Stimulated activated CD4-positive, alpha-beta T cell treated with anti-CD3 and anti-CD28 coated beads, Interleukin-15, amount 100 ng/mL, for 48 hours (primary cell): ENCODE measurements at places on chromosomes 7 and 10.

DNA sequence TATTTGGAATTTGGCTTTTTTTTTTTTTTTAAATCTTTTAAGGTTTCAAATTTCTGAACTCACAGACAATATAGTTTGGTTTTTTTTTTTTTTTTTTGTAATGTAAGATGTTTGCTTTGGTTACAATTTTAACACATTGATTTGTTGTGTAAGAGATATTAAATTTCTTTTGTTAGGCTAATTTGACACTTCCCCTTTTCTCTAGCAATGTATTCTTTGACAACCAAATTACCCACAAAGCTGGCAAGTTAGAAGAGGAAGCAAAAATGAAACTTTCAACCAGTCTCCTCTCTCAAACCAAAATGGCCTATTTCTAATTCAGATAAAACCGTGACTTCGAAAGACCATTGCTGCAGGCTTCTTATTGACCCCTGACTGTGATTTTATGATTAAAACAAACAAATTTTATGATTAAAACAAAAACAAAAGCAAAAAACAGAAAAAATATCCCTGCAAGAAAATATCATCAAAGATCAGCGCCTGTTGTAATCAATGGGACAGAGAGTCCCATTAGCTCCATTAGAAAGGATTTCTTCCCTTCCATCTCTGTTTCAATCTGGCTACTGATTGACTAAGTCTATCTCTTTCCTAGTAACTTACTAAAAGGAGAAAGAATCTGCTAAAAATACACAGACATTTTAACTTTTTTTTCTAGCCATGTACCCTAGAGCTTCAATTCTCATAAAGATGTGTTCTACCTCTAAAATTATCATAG lies 489.2 kb downstream of the MDFIC start:
- no peak for DNase-seq

GRCh38 chr10:43953672-43954071 lies 305.0 kb upstream of the ZNF32 start:
- DNase-seq: no peak

DNA sequence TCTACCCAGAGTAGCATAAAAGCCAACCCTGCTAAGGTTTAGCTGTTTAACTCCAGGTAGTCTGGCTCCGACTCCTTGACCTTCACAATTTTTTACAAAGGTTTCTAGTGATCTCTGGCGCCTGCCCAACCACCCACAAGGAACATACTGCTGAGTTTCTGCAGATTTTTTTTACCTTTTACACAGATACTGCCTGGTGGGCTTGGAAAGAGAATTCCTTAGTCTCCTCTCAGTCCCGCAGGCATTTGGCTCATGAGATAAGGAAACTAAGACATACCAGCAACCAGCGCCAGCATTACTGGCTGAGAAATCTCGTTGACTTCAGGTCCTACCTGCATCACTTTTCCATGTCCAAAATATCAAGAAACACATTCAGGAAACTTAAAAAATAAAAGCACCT lies 51.1 kb upstream of the LYZL1 start:
- no peak for DNase-seq

DNA sequence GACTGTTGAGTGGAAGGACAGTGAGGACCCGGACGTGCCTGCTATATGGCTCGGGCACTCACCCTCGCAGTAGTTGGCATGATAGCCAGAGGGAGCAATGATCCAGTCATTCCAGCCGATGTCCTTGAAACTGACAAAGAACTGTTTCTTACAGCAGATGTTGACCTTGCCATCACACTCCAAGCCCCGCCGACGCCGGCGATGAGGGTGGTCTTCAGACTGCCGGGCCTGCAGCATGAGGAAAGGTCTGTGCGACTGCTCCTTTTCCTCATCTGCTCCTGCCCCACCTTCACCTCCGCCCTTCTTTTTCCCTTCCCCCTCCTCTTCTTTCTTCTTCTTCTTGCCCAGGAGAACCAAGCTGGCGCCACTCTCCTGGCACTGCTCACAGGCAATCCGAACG lies 13.1 kb downstream of the INHBA start:
- no peak for DNase-seq

DNA sequence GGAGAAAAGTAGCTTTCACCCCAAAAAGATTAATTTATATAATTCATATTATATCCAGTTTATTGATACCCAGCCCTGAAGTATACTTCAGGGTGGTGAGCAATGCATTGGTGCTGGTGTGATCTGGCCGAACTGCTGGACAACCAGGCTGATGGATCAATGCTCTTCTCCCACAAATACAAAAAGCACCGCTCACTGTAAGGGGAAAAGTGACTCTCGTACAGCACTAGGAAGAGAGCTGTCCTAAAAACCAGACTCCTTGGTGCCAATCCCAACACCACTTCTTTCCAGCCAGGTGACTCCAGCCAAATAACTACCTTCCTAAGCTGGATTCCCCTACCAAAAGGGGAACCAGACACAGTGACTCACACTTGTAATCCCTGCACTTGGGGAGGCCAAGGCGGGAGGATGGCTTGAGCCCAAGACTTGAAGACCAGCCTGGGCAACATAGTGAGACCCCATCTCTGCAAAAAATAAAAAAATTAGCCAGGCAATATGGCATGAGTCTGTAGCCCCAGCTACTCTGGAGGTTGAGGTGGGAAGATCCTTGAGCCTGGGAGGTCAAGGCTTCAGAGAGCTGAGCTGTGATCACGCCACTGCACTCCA lies 13.1 kb upstream of the TNPO3 start:
- no peak for DNase-seq

- DNase-seq: no peak
Observed at GRCh38 chr7:37269711-37270508, 178.8 kb downstream of the ELMO1 start.

- no peak for DNase-seq
Observed at GRCh38 chr10:3065622-3066021, 1.7 kb upstream of the PFKP start.

GRCh38 chr7:74324531-74325209 lies 35.5 kb downstream of the CLIP2 start:
- no peak for DNase-seq

DNA sequence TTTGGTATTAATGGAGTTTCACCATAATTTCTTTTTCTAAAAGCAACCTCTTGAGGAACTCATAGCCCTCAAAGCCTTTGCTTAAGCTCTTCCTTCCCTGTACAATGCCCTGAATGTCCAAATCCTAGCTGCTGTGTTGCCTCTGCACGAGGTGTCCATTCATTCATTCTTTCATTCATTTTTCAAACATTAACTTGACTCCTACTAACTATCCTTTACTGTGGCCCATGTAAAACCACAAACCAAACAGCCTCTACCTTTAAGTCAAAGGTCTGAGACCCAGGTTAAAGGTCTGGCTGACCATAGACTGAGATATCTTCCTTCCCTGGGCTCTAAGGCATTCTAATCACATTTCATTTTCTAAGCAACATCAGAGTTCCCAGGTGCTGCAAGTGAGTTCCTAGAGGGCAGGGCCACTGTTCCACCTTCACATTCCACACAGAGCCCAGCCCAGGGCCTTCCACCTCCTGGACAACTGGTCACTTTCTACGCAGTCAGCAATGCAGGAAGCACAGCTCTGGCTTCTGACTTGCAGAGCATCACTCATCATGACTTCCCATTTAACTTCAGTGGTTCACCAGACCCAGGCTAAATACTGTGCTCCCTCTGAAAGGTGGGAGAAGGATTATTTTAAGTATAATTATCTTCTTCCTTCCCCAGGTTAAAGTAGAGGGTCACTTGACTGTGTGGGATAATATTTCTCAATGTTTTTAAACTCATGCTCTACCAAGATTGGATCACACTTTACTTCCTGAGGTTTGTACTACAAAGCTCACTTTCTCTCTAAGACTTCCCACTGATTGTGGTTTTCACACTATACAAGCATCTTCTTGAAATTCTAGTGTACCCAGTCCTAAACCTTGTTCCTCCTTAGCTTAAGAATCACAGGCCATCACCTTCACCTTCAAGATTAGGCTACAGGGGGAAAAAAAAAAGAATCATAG lies 19.1 kb downstream of the ATXN7L1 start:
- no peak for DNase-seq

- no peak for DNase-seq
Observed at GRCh38 chr7:87627634-87627994, 584 bp upstream of the RUNDC3B start.

DNA sequence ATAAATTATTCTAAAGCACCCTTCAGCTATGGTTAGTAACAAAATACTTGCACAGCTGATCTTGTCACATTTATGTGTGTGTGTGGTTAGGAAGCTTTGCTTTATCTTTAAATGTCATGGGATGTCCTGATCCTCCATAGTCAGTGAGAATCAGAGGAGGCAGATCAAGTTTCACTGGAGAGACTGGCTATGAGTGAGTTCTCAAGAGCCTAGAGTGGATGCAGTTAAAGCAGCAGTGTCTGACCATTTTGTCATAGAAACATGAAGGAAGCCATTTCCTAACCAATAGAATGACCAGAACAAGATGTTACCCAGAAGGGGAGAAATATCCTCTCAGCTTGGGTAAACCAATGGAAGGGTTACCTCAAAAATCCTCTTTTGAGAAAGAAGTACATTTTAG lies 207.2 kb upstream of the DKK1 start:
- no peak for DNase-seq

DNA sequence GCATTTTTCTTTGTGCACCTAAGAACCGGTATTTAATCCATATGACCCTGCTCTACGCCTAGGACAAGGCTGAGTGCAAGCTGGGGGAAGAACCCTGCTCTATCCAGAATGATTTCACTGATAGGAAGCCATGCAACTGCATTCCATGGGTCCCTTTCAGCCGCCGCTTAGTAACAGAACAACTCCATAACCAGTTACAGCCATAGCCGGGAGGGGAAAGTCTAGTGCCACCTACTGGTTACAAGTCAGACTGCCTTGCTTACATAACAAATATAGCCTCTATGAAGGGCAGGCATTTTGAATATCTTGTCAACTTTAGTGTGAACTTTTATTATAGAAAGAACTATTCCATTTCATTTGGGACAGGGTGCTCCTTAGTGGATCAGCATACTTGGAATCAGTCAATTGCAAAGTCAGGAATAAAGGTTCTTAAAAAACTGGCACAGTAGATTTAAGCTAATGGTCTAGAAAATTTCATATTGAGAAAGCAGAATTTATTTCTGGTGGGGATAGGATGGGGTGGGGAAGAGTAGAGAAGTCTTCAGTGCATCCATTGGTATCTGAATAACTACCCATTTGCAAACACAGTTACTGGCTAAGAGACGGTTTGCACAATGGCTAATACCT lies 521.7 kb downstream of the ADRA2A start:
- DNase-seq: peak; percentile 5

GRCh38 chr10:128859738-128860386 lies 607.2 kb upstream of the MGMT start:
- no peak for DNase-seq

DNA sequence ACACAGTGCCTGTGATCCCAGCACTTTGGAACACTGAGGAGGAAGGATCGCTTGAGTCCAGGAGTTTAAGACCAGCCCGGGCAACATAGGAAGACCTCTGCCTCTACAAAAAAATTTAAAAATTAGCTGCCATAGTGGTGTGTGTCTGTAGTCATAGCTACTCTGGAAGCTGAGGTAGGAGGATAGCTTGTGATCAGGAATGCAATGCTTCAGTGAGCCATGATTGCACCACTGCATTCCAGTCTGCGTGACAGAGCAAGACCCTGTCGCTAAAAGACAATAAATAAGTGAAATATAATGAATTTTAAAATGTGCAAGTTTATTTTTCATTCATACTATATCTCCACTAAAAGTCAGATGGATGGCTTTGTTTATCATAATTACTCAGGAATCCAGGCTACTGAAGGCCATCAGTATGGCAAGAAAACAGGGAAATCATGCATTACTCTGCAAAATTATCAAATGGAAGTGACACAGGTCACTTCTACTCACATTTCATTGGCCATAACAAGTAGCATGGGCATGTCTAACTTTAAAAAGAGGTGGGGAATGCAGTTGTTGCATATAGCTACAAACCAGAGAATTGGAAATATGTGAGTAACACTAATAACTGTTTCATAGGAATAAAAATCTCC lies 32.9 kb upstream of the FAM3C start:
- no peak for DNase-seq

GRCh38 chr7:53426145-53426750 lies 390.8 kb downstream of the POM121L12 start:
- DNase-seq: no peak

DNA sequence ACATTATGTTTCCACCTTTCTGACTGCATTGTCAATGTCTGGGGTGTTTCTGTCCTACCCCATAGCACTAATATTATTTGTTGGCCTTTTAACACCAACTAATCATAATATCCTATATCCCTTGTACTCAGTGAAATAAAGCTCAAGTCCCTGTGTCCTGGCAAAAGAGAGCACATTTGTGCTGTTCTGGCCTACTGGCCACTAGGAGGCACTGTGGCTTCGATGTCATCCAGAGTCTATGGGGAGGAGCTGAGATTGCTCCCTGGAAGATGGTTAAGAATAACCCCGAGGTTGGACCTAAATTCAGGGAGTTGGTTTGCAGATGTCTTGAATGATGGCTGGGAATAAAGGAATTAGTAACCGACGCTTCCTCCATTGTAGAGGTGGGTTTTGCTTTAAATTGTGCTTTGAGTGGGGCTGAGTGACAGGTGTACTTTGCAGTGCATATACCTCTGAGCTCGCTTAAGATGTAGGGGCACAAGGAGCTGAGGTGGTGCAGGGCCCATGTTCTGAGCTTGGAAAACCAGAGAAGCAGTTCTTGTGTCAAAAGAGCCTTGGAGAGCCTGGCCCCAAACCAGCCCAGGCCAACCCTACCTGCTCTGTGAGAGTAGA lies 191.2 kb upstream of the PRSS1 start:
- peak; percentile 31 for DNase-seq

DNA sequence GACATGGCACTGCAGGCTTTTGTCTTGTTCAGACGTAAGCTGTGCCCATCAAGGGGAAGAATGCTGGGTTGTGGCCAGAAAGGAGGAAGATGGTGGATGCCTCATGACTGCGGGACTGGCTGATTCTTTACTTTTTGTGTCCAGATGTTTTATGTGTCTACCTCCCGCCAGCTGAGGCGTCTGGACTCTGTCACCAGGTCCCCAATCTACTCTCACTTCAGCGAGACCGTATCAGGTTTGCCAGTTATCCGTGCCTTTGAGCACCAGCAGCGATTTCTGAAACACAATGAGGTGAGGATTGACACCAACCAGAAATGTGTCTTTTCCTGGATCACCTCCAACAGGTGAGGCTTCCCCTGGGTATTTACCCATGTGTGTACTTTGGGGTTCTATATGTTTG lies 53.5 kb downstream of the ABCC2 start:
- DNase-seq: no peak

- DNase-seq: no peak
Observed at GRCh38 chr10:80477813-80478212, 23.7 kb downstream of the TSPAN14 start.

DNA sequence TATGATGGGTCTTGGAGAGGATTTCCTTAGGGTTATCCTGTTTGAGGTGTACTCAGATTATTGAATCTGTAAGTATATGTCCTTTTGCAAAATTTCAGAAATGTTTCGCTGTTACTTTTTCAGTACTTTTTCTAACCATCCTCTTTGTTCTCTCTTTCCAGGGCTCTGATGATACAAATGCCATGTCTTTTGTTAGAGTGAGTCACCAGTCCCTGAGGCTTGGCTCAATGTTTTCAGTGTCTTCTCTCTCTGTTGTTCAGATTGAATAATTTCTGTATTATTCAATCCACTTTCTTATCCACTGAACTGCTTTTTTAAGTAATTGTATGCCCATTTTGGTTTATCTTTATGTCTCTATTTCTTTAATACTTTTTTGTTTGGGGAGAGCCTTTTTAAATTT lies 449.4 kb downstream of the TNS3 start:
- DNase-seq: no peak

- no peak for DNase-seq
Observed at GRCh38 chr7:50644114-50644513, 78.9 kb upstream of the DDC start.

- no peak for DNase-seq
Observed at GRCh38 chr10:101655570-101655969, 39.4 kb downstream of the FBXW4 start.

- DNase-seq: no peak
Observed at GRCh38 chr10:109953766-109954165, 30.5 kb upstream of the XPNPEP1 start.
